ENCODE measurements at places on chromosomes 2 and 18.

- DNase-seq: no peak
Measured at GRCh38 chr2:128026448-128027277, 1.2 kb downstream of the SAP130 start.

GRCh38 chr2:145060876-145061275 lies 541.0 kb upstream of the ZEB2 start:
- DNase-seq: no peak

DNA sequence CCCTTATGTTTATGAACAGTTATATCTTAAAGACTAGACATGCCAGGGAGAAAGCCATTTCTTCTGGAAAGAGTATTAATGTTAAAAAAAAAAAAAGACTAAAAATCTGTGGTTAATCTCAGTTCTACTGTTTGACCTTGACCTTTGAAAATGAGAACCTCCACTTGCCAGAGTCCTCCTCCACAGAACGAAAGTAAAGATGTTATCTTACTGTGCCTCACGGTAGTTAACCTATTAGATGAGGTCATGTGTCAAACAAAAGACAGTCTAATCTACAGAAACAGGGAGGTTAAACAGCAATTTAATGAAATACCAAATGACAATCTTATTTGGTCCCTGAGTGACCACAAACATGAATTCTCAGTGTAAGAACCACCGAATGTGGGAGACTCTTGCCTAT lies 51.2 kb downstream of the SLC14A2 start:
- no peak for DNase-seq

DNA sequence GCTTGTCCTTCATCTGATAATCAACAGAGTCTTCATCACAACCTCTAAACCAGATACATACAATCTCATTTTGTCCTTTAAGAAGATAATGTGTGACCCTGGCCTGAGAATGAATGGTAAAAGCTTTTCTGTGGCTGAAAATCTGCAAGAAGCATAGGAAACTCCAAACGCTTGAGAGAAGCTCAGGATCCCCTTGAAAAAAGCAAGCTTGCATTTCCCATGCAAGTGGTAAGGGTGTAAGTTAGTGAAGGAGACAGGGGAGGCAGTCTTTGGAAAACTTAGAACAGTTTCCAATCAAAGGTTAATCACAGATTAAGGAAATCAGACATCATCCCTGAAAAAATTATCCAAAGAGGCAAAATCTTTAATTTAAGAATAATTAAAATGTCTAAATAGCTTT lies 413.6 kb upstream of the SALL3 start:
- no peak for DNase-seq

DNA sequence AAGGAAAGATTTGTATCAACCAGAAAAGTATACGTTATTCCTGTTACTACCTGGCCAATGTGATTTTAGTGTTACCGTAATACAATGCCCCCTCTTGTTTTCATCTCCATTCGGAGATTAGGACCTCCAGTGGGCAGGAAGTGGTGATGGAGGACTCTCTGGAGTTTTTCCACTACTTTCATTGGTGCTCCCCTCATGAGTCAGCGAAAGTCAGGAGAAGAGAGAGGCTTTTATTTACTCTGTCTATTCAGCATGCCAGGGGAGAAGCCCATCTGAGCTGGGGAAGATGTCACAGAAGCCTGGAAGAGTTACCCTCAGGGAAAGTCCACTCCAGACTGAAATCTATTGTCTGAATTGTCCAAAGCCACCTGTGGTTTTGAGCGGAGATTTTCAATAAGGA lies 88.2 kb upstream of the THUMPD2 start:
- DNase-seq: no peak

GRCh38 chr2:152348388-152348787 lies 13.4 kb downstream of the FMNL2 start:
- DNase-seq: no peak

- DNase-seq: no peak
Measured at GRCh38 chr2:241848761-241849615, 9.7 kb downstream of the PDCD1 start.

DNA sequence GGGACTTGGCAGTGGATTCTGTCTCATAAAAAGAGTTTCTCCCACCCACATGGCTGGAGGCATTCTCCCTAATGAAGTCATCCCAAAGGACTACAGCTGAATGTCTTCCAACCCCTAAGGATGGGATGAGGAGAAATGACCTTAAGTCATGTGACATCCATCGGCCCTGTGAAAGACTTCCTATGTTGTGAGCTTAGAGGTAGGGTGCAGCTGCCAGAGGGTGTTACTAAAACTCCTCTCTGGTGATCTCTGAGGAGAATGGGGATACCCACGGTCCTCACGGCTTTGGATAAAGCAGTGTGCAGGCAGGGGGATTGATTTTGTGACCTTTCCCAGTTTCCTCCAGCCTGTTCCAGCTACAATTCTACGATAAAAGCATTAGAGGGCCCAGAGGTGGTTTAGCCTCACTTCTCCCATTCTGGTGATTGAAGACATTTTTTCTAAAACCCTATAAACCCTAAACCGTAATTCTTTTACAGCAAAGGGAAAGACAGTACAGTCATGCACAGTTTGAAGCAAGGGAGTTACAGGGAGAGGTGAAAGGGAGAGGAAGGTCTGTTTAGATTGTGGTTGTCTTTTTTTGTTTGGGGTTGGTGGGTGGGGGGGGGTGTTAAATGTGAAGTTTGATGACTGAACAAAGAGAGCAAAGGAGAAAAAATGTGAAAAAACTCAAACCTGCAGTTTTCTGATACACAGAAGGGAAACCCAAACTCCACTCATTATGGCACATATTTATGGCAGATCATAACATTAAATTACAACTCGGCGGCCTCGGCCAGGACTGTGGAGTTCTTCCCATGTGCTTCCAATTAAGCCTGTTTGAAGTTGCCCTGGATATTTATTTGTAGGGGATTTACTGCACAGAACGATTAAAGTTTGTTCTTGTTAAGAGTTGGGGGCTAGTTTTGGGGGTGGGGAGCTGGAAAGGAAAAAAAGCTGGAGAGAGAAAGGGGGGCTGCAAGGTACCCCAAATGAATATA lies 26.6 kb upstream of the SLC14A2 start:
- DNase-seq: no peak

GRCh38 chr18:4193086-4193485 lies 262.0 kb downstream of the DLGAP1 start:
- DNase-seq: no peak

DNA sequence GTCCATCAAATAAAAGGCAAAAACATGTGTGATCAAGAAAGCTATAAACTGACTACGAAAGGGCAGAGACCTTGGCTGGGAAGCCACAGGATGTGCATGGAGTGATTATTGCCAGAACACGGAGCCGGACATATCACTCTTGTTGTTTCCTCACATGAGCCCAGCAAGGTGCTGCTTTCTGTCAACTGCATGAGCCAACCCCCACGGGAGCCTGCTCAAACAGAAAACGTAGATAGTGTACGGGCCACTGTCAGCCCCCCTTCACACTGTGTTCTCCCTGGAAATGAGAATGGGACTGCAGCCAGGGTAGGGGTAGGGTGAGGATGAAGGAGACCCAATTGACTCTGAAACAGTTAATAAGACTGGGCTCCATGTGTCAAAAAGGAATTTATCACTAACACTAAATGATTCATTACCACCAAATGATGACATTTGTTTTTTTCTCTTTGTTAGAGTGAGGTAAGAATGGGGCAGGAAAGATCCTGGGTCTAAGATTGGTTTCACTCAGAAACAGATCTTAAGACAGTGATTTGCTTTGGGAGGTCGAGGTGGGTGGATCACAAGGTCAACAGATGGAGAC lies 235.8 kb downstream of the MREG start:
- DNase-seq: no peak

DNA sequence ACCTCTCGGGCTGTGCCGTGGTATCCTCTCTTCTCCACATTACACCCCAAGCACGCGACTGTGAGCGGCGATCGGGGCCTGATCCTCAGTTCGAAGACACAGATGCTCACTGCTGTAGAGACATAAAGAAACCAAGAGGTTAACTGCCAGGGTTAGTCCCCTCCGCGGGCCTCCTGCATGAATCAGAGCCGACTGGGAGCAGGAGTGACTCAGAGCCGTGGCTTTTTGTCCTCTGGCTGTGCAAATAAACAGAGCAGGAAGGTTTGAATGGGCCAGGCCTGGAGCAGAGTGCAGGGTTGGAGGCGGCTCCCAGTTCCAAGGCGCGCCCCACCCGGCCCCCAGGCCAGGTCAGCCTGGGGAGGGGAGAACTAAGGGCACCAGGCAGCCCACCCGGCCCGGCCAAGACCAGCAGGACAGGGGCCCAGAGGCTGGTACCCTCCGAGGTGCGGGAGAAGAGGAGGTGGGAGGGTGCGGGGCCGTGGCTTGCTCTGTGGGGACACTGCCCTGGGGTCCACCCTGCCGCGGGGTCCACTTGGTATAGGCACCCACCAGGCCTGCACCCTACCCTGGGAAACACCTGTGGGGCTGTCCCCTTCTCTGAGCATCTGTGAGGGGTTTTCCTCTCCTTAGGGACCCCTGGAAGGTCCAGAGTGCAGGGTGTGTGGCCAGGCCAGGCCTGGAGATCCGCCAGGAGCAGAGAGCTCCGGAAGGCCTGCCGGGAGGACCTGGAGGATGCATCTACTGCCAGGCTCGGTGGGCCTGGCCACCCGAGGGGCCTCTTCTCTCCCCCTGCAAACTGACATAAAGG lies 16.5 kb downstream of the TWIST2 start:
- peak; percentile 99 for DNase-seq

DNA sequence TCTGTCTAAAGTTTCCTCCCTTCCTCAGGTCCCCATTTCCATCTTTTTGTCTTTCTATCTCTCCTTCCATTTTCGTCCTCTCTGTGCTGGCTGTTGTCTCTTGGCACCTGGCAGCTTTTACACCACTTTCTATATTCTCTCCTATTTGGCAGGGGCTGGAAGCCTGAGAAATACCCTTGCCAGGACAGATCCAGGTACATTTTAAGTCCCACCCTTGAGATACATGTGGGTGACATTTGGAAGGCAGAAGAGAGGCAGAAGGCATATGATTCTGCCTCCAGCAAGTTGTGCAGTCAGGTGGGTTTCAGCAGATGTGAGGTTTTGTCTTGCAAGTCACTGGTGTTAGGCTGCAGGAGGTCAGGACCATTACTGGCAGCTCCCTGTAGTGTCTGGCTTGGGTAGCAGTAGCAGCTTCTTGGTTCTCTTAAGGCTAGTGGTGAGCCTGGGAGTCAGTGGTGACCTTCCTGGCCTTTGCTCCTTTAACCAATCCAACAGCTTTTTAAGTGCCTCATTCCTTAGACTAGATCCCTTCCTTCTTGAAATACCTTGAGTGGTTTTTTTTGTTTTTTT lies 90.1 kb downstream of the CAPN13 start:
- no peak for DNase-seq

- no peak for DNase-seq
Measured at GRCh38 chr2:158113741-158114295, 12.1 kb downstream of the UPP2 start.

- DNase-seq: no peak
Measured at GRCh38 chr2:204059016-204059415, 122.5 kb downstream of the ICOS start.

GRCh38 chr2:191783416-191783815 lies 63.5 kb downstream of the CAVIN2 start:
- no peak for DNase-seq

DNA sequence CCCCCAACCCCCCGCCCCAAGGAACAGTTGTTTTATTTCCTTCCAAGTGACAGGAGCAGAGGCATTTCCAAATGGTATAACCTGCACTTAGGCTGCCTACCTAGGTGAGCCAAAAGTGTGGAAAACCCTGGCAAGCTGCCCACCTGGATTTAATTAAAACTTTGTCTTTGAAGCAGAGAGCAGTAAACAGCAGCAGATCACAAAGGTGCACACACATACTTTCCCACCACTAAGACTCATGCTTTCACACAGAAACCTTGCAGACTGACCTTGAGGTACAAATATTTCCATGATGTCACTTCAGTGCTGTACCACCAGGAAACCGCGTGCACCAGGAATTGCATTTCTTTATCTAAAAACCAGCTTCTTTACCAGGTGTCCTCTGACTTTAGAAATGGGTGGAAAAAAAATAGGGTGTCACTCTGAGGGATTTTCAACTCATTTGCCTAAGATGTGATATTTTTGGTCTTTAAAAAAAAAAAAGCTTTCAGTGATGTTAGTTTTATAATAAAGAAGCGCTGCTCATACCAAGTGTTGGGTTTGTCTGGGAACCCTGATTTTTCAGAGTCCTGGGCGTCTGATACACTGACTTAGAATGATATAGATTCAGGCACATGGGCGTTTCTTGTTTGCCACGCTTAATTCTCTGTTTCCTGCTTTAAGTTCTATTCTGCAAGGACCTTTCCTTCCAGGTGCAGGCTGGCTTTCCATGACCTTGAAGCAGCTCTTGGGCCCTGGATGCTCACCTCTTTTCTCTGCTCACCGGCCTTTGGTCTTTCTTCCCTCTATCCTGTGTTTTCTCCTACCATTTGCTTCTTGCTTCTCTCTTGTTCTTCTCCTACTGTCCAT lies 70.7 kb upstream of the BCL2L11 start:
- no peak for DNase-seq

- no peak for DNase-seq
Measured at GRCh38 chr2:98582523-98582922, 25.8 kb downstream of the COA5 start.

- no peak for DNase-seq
Measured at GRCh38 chr2:144010096-144010836, 509.7 kb downstream of the ZEB2 start.

DNA sequence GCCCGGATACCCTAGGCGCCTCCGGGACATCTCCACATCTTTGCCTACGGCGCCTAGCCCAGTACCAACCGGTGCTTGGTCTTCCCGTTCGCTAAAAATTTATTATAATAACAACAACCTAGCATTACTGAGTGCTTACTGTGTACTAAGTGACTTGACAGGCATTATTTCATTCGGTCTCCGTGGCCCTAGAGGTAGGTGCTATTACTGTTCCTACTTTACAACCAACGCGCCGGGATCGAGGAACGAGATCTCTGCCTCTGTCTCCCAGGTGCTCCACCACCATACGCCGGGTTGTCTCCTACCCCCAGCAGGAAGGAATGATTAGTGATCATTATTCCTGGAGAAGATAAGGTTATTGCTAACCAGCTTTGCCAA lies 657 bp upstream of the BIN1 start:
- DNase-seq: peak; percentile 29

DNA sequence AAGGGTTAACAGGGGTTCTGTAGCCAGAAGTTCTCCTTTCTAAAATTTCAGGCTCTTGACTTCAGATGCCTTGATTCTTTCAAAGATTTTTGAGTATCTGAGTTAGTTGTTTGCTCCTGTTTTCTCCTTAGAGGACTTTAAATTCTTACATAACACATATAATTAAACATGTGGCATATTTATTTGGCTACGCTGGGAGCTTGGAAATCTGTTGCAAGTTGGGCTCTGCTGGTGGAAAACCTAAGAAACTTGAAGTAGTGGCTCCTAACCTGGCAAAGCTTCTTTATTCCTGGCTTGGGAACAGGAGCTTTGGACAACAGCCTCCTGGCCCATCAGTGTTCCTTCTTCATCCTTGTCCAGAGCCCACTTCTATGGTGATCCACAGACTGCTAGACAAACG lies 72.6 kb downstream of the VIT start:
- DNase-seq: no peak

- DNase-seq: no peak
Measured at GRCh38 chr2:158580760-158581159, 124.0 kb downstream of the PKP4 start.

- DNase-seq: peak; percentile 61
Measured at GRCh38 chr2:216695401-216695821, at the start of gene IGFBP5. IGFBP5 (minus strand) TSS chr2:216695549; CDS start chr2:216694775, 774 bp downstream.
